Putamen (tissue), 1 donor: ENCODE measurements at places on chromosomes 7 and 10.

GRCh38 chr7:146417176-146417575 is 300.6 kb downstream of the CNTNAP2 start:
- DNase-seq, result no peak

- no peak for DNase-seq
Measured at GRCh38 chr10:944034-944831, 12.7 kb upstream of the LARP4B start.

DNA sequence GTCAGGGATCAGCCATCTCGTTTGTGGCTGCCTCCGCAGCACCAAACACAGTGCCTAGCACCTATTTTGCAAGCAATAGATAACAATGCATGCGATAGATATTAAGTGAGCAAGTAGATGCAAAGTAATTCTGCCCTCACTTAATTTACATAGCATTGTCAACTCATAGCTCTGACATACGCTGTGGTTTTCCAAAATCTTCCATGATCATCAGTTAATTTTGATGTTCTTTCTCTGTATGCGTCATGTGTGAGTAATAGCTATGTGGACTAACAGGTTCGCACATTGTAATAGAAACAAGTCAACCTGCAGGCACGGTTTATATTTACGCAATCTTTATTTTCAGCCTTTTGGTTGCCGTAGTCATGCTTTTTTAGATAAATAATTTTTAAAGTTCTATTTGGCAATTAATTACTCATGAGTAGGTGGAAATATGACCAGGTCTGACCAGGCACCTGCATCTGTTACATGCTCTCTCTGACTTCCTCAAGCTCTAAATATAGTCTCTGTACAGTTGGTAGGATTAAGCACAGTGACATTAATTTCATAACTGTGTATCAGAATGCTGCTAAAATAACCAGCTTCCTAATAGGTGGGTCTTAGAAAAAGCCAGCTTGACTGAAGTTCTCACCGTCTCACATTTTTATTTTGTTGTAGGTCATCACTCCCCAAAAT is 13.3 kb downstream of the MAP3K8 start:
- DNase-seq, result no peak

GRCh38 chr7:102992938-102993717 is 80.3 kb downstream of the LRRC17 start:
- DNase-seq, result no peak

DNA sequence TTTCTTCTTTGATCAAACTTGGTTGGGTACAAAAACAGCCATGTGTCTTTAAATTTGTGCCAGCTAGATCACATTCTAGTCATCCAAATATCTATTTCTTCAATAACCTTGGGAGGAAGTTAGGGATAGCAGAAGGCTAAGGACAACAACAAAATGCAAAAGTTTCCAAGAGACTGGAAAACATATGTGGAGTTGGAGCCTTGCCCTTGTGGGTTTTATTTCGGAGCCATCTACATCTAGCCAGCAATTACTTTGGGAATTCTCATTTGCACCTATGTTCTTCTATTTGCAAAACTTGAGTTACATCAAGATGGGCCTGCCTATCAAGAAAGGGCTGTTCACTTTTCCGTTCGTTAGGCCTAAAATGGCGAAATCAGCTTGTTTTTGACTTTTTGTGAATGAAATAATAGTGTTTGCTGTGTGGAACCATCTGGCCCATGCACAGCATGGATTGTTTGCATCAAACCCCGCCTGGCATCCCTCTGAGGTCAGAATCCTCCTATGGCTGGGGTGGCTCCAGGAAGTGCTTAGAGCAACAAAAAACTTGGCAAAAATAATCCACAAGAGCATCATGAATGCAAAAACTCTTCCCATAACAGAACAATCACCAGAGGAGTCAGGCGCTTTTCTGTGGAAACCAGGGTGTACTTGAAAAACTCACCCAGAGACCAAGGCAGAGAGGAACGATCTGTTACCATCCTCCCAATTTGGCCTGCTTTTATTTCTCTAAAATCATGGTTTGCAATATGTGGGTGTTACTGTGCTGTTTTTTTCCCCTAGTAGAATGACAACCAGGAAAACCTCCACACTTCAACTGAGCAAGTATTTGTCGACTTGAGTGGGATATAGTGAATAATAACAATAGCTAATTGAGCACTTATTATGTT is 36.2 kb upstream of the XPNPEP1 start:
- no peak for DNase-seq

DNA sequence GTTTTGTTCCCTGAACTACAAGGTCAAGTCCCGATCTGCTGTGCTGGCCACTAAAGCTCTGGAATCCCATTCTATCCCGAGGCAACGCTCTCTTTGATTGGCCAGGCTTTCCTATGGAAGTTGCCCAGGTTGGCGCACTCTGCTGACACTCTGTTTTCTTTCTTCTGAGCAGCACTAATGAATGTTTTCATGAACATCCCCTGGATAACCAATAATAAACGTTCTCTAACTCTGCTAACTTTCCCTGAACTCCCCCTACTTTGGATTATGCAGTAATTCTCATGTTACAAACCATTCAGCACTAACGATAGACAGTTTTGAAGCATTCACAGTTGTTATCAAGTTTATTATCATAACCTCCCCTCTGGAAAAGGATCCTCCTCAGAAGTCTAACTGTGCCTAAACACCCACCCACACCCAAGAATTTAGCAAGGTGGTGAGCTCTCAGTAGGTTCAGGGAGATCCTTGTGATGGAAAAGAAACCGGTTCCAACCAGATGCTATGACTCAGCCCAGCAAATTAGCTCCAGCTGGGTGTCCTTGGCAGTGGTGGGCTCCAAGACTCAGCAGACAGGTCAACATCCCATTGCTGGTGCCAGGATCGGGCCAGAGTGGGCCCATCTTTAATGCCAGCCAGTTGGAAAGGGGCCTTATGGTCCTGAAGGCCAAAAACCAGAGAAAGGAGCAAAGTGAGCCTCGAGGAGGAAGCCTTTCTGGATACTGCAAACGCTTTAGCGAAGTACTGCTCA is 68.4 kb downstream of the CREB3L2 start:
- no peak for DNase-seq

DNA sequence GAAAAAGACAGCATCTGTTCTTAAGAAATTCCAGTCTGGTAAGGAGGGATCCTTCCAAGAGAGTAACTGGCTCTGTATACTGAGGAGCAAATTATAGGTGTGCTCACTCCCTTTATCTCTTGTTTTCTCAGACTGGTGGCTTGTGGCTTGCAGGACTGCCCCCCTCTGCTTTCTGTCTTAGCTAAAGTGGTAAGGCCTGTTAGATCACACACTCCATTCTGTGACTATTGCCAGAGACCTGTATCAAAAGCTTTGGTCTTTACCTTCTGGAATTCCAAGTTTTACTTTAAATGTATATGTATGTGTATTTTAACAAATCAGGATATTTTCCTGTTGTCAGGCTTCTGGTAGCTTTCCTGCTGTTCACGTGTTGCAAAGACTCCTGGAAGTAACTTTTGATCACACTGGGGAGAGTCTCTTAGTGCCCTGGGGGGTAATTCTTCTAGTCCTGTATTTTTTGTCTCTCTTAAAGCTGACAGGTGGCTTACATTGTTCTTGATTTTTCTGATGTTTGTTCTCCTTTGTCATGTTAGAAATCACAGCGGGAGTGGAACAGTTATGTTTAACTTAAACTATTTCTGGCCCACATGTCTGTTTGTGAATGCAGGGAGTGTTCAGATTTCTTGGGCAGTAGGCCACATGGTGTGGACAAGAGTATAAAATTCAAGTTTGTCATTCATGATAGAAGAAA is 99.0 kb downstream of the PLPP4 start:
- DNase-seq, result no peak

GRCh38 chr7:156582591-156583123 is 57.9 kb upstream of the RNF32 start:
- no peak for DNase-seq

GRCh38 chr7:124813994-124814798 is 48.6 kb upstream of the GPR37 start:
- no peak for DNase-seq

GRCh38 chr7:4051696-4052095 is 630.4 kb upstream of the FOXK1 start:
- no peak for DNase-seq

DNA sequence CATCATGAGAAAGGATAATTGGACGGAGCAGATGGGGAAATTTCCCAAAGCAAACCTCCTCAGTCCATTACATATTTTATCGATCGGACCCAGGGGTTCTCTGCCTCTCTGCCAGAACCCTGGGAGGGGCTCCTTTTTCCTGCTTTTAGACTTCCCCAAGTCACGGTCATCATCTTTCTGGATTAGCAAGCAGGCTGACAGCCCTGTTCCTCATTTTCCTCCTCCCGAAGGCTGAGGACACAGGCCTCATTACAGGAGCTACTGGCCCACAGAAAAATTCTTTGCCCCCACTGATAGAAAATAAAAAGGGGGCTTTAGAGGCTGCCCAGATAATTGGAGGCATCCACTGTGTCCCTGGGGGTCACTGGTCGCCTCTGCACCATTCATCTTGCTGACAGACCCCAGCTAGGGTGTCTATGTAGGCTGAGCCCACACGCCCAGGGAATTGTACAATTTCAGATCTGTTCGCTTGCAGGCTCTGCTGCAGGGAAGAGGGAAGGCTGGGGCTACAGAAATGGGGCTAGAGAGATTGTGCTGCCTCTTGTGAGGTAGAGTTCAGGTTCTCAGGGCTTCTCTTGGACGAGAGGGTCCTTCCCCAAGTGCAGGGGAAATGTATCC is 125.7 kb upstream of the SDK1 start:
- DNase-seq, result no peak

- DNase-seq, result no peak
Measured at GRCh38 chr7:437329-438251, 82.1 kb downstream of the PDGFA start.

DNA sequence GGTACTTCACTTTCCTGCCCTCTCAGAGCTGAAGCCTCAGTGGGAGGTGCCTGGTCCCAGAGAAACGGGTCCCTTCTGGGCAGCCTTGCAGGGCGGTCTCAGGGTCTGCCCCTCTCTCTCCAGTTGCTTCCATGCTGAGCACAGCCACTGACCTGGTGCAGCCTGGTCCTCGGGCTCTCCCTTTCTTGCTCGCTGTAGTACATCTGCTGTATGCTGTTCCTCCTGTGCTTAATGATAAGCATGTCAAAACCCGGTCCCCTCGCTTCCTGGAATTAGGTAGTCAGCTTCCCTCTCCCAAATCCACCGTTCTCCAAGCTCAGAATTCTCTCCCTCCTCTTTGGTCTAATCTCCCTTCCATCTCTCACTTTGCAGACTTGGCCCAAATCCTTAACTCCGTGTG is 11.0 kb upstream of the HPS1 start:
- no peak for DNase-seq

- no peak for DNase-seq
Measured at GRCh38 chr10:18402853-18403252, 248.5 kb downstream of the NSUN6 start.
